Ovary (tissue), 10 donors: ENCODE measurements at places on chromosomes 6 and 20. TPM values are rescaled to one million over a fixed set of nuclear protein-coding genes. Genes with fewer than 3 reads are reported as not detected.

The MAP7 gene
- 3.7 TPM for total RNA-seq

The F13A1 gene
- 62.0 TPM for total RNA-seq

- no peak for DNase-seq
These were observed 7.9 kb downstream of the ZC2HC1B start for GRCh38 chr6:143872201-143872600.

The MOCS1 gene
- total RNA-seq, result 21.8 TPM
